ENCODE measurements at places on chromosomes 16 and 17. TPM values are rescaled to one million over a fixed set of nuclear protein-coding genes. Genes with fewer than 3 reads are reported as not detected.

The CES1 gene
- 0.39 TPM for polyA plus RNA-seq

DNA sequence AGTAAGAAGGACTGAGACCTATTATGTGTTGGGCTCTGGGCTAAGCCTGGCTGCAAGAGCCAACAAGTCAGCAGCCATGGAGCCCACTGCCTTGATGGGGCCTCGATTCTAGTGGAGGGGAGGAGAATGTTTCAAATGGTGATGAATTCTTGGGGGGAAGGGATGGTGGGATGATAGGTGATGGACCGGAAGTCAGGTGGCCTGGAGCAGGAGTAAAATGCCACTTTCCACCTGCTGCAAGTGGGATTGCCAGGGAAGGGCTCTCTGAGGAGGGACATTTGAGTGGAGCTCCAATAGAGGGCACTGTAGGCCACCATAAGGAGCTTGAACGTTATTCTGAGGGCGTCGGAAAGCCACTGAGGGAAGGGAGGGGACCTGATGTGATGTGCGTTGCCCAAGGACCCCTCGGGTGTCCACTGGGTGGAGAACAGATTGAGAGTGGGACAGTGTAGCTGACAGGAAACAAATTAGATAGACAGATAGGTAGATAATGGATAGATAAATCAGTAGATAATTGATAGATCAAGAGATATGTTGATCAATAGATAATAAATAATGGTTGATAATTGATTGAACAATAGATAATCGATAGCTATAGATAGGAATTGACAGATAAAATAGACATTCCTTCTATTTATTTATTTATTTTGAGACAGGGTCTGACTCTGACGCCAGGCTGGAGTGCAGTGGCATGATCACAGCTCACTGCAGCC is 18.2 kb upstream of the NXPH3 start:
- DNase-seq = no peak

DNA sequence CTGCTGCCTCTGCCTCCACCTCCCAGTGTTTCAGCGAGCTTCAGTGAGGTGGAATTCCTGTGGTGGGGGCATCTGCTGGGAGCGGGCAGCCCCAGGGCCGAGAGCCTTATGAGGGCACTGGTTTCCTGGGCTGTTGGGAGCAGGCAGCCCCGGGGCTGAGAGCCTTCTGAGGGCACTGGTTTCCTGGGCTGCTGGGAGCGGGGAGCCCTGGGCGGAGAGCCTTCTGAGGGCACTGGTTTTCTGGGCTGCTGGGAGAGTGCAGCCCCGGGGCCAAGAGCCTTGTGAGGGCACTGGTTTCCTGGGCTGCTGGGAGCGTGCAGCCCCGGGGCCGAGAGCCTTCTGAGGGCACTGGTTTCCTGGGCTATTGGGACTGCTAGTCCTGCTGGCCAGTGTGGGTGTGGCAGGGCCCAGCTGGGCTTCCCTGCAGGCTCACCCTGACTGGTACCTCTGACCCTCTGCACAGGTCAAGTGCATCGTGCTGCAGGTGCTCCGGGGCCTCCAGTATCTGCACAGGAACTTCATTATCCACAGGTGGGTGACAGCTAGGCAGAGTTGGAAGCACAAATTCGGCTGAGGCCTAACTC is 5.6 kb downstream of the CDK10 start:
- no peak for DNase-seq

The IL32 gene
- polyA plus RNA-seq = 18.1 TPM

DNA sequence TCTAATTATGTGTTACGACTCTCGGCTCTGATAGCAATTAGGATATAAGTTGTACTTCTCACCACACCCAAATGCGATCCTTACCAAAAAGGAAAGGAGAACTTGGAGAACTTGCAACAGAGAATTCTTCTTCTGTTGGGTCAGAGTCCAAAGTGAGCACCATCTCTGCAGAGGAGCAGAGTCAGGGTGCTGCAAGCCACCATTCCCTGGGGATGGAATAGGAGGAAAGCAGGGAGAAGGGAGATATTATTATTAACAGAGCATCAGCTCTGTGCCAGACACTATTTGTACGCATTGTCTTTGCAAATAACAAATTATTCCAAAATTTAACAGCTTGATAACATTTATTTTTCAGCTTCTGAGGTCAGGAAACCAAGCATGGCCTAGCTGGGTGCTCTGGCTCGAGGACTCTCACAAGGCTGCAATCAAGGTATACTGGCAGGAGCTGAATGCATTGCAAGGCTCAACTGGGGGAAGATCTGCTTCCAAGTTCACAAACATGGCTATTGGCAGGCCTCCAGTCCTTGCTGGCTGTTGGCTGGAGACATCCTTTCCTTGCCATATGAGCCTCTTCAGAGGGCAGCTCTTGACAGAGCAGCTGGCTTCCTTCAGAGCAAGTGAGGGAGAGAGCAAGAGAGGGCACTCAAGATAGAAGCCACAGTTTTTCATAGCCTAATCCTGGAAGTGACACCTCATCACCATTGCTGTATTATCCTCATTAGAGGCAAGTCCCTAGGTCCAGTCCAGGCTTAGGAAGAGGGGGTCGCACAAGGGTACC is 296.2 kb upstream of the CDH5 start:
- no peak for DNase-seq

All from BJ (cell line).